Stromal cell of bone marrow (primary cell): ENCODE measurements at places on chromosomes 6 and 20.
A peak's percentile ranks its signal among the peaks of the same experiment; 100 is the strongest.

DNA sequence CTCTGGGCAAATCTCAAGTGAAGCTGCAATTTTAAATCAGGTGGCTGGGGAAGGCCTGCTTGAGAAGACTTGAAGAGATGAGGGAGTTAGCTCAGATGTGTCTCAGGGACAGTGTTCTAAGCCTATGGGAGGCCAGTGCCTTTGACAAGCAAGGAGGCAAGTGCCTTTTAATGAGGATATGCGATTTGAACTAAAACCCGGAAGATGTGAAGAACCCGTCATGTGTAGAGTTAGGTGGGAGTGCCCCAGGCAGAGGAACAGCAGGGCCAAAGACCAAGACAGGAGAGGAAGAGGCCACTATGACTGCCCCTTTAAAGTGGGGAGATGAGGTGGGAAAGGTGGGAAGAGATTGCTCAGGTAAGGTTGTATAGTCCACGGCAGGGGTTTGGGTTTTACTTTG, 71.9 kb downstream of the SLX4IP start:
- no peak for DNase-seq

- DNase-seq: no peak
Observed at GRCh38 chr6:43389730-43390295, 20.4 kb upstream of the ZNF318 start.

GRCh38 chr6:63732336-63732735, 96.7 kb downstream of the PHF3 start:
- no peak for DNase-seq

DNA sequence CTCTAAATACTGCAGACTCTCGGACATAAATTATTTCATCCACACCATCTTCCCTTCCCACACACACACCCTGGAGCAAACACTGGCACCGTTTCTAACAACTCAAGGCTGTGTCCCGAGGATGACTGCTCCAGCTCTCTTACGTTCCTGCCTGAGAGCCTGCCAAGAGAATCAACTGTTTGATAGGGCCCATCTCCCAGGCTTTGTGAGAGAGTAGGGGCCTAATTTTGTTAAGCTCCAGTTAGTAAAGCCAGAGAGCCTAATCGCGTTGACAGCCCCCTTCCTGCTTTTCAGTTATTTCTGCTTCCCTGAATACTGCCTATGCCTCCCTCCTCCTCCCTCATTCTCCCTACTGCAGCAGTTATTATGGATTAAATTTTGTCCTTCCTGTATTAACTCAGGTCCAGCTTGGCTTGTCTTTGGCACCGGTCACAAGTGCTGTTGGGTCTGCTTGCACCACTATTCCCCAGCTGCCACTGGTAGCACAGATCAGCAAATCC, 118.1 kb upstream of the TMEM181 start:
- no peak for DNase-seq

DNA sequence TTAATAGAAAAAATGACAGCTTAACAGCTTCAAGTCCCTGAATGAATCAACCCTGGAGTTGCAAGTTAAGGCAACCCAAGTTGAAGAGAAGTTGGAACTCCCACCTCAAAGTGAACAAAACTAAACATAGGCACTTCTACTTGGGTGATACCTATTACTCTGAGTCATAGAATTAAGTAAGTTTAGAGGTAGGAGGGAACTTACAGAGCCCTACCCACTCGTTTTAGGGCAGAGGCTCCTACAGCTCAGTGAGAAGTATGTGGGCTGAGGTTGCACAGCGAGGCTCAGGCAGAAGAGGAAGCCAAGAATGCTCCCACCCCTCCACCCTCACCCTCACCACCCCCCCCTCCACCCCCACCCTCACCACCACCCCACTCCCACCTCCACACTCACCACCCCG, 42.2 kb downstream of the NFATC2 start:
- DNase-seq: no peak

- no peak for DNase-seq
Observed at GRCh38 chr6:47308198-47308517, 1.5 kb downstream of the TNFRSF21 start.

GRCh38 chr6:100370265-100370664, 94.5 kb downstream of the SIM1 start:
- no peak for DNase-seq

DNA sequence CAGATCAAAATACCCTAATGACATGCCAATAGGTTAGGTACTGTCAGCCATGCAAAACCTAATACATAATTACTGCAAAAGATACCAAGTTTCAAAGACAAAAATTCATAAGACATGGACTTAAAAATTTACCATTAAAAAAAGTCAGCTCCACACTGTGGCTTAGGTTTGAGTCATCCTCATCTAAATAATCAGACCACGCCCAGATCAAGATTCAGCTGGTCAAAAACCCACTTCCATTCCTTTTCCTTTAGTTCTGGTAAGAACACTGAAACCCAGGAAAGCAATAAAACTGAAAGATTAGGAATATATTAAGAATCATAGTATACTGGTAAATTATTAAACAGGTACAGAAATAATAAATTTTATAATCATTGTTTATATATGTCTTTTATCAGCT, 81.0 kb upstream of the ASF1A start:
- DNase-seq: peak; percentile 22

DNA sequence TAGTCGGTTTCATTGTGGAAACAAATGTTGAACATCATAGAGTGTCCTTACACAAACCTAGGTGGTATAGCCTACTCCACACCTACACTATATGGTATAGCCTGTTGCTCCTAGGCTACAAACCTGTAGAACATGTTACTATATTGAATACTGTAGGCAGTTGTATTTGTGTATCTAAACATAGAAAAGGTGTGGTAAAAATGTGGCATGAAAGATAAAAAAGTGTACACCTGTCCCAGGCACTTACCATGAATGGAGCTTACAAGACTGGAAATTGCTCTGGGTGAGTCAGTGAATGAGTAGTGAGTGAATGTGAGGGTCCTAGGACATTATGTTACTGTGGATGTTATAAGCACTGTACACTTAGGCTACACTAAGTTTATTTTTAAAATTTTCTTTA, 103.0 kb downstream of the ZFAND3 start:
- DNase-seq: no peak

DNA sequence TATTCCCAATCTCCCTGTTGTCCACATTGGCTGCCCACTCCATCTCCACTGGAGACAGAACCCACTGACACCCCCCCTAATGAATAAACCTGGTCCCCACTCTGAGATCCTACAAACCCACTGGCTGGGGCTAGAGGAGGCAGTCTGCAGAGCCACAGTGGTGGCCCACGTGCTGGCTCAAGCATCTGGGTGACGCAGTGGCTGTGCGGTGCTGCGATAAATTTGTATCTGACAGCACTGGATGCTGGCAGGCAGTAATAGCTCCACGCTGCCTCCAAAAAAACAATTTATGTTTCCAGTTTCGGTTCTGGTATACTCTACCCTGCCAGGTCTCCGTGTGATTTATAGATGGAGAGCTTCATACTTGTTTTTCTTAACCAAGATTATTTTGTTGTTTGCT, 87.1 kb upstream of the SYNDIG1 start:
- DNase-seq: no peak

GRCh38 chr6:103522045-103522444, 1337.7 kb downstream of the HACE1 start:
- DNase-seq: no peak

DNA sequence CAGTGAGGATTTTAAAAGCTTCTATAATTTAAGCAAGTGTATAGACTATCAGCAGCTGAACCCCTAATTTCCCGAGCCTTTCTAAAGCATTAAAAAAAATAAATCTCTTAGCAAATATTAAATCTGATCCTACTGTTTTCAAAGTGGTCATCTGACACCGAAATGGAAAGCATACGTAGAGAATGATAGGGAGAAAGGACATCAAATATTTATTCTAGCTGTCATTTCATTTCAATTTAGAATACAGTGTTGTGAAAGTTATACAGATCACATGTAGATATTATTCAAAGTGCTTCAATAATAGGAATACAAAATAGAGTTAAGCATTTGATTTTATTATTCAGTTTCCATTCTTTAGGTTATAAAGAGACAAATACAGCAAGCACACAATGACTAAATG, 61.9 kb upstream of the PKIB start:
- DNase-seq: no peak
